ENCODE measurements at places on chromosomes 3 and 15.

- no peak for DNase-seq
Measured at GRCh38 chr3:134594331-134594741, 56.5 kb downstream of the KY start.

- DNase-seq: no peak
Measured at GRCh38 chr15:85331655-85332285, 48.6 kb upstream of the AKAP13 start.

DNA sequence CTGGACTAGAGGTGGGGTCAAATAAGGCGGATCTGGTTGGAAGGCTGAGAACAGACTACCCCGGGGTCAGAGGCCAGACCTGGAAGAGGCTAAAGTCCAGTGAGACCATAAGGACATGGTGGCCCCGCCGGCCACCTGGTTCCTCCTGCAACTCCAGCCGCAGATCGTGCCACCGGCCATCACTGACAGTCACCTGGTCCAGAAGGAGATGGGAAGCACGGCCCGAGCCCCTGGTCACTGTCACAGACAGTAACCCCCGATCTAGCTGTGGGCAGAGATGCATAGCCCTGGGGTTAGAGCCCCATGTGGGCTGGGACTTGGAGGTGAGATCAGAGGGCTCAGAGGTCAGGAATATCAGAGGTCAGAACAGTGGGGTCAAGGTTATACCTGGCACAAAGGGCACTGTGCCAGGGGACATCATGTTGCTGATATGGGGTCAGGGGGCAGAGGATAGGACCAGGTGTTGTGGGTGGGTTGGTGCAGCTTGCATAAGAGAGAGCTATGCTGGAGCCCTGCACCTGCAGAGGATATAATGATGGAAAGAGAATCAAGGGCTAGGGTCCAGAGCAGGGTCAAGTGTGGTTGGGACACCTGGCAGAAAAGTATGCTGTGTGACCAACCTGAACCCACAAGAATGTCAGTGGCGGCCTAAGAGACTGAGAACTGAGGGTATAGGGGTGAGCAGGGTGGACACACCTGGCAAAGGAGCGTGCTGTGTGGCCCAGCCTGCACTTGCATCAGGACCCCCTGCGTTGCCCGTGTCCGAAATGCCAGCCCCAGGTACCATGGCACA lies 9.6 kb downstream of the CELSR3 start:
- no peak for DNase-seq

- DNase-seq: no peak
Measured at GRCh38 chr3:152383136-152383606, 114.4 kb downstream of the MBNL1 start.

DNA sequence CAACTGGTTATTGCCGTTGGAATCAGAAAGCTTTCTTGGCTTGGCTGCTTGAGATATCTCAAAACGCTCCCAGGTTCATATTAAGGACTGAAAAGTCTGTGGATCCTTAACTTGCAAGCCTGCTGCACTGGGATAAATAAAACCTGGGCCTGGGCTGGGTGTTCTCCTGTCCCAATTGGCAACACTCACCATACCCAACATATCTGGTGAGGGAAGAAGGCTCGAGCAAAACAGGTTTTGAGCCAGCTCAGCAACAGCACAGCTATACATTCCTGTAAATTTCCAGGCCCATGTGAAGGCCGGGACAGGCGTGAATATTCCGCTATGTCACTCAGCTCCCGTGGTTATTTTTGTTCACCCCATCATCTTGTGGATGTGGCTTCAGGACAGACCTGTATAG lies 169.0 kb upstream of the BCL6 start:
- no peak for DNase-seq

GRCh38 chr3:50656417-50657195 lies 18.1 kb upstream of the DOCK3 start:
- no peak for DNase-seq

- DNase-seq: no peak
Measured at GRCh38 chr3:66021731-66022131, 17.0 kb downstream of the MAGI1 start.

GRCh38 chr3:143961342-143961741 lies 10.3 kb upstream of the DIPK2A start:
- no peak for DNase-seq

GRCh38 chr15:71201477-71201876 lies 86.2 kb downstream of the THSD4 start:
- no peak for DNase-seq

GRCh38 chr15:36645106-36645505 lies 65.7 kb downstream of the CDIN1 start:
- no peak for DNase-seq

- peak; percentile 3 for DNase-seq
Measured at GRCh38 chr3:62665627-62666437, 209.4 kb downstream of the CADPS start.

DNA sequence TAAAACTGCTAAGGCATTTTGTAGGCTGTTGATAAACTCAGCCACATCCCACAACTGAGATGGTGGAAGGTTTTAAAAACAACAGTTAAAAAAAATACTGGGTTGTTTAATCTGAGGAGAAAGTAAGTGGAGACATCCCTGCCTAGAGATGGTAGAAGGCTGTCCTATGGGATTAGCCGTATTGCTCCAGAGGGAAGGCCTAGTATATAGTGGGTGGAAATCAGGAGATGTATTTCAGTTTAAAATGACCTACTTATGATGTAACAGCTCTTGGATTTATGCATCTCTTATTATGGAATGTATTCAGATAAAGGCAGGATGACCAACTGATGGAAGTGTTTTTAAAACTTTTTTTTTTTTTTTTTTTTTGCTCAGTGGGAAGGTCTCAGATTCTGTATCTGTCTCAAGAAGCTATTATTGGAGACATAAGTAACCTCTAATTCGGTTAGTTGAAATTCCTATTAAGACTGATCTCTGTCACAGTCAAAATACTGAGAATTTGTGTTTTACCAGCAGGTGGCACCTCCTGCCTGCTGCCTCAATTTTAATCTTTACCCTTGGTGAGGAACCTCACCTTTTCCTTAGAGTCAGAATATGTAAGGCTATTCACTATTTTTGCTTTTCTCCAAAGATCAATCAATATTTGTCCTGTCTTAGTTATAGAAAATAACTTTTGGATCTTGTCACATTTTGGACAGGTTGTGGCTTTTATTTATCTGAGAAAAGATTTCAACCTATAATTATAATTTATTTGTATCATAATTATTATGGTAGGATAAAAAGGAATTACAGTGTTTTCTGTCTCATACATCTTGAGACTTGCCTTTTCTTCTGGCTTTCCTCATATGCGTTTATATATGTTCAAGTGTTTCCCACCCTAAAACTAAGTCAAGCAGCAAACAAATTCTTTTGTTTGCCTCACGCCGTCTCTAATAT lies 63.0 kb downstream of the VPS8 start:
- no peak for DNase-seq

DNA sequence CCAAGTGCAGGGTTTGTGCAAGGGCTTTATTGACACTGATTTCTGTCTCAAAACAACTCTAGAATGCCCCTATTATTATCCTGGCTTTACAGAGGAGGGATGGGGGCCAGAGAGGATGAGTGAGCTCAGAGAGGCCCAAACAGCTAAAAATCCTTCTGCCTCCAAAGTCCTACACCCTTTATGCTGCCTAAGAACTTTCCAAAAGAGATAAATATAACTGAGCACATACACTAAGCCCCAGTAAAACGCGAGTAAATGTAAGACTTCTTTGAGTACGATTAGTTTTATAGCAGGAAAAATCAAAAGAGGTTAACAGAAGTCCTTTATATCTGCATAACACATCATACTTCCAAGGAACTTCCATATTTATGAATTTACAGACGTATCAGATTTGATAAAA lies 149.1 kb downstream of the CTNNB1 start:
- DNase-seq: no peak

DNA sequence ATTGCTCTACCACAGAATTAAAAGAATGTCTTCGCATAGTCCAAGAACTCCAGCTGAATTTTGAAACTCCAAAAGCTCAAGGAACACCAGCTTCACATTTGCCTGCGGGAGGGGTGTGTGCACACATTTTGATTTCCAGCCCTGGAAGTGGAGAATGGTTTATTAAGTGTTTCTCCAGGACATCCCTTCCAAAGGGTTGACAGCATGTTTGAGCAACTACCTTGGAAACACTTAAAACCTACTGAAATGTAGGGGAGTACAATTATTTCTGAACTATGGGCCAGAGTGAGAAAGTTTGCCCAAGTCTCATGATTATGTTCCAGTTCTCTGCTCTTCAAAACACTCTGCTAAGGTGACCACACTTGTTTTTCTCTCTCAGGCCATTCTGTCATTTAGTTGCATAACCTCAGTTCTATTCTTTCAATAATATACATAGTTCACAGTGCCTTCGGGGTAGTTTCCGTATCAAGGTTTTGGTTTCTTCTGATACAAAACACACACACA lies 7.9 kb downstream of the ACP3 start:
- no peak for DNase-seq

- DNase-seq: no peak
Measured at GRCh38 chr15:73660455-73660854, 23.7 kb upstream of the CD276 start.

GRCh38 chr3:131540143-131540542 lies 37.4 kb upstream of the MRPL3 start:
- DNase-seq: no peak

DNA sequence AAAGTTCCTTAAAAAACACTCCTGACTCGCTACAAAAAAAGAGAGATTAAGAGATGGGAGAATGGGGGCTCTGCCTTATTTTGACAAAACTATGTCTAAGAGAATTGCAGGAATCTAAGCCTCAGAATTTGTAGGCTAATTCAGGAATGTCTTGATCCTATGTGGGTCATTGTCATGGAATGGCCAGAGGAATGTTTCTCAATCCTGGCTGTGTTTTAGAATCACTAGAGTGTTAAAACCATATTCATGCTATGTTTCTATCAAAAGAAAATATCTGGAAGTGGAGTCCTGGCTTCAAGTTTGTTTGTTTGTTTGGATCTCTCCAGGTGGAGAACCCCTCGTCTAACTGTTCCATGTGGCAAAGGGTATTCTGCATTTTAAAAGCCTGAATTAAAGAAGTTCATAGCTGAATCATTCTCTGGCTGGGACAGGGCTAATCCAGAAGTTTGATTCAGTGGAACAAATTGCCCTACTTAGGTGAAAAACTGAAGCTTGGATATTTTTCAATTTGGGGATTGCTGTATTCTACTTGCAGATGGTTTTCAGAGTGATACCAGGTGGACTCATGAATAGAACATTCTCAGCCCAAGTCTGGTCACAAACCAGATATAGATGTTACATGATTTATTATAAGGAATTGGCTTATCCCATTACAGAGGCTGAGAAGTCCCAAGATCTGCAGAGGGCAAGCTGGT lies 28.2 kb downstream of the GJD2 start:
- no peak for DNase-seq

GRCh38 chr3:52456800-52457183 lies 1.4 kb downstream of the NISCH start:
- no peak for DNase-seq

DNA sequence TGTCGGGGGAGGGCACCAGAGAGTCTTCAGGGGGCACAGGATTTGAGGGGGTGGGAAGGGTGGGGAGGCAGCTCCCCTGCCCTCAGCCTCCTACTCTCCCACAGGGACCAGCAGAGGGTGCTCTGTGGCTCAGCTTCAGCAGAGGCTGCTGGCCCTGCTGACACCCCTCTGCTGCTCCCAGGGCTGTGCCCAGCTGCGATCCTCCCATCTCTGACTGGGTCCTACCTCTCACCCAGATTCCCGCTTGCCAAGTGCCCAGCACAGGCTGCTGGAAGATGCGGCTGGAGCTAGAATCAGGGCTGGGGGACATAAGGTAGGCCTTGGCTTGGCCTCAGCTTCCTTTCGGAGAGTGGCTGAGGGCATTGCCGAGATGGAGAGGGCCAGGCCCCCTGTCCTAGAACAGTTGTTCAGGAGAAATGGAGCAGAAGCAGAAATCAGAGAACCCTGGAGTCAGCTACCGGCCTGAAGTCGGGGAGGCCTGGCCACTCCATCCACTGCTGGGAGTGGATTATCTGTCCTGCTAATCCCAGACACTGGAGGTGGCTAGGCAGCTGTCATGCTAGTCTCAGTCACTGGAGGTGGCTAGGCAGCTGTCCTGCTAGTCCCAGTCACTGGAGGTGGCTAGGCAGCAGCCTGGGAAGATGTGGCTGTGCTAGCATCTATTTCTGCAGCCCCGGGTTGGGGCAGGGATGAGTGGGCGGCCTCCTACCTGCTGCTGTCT lies 3.9 kb downstream of the GRM2 start:
- no peak for DNase-seq

GRCh38 chr3:189838291-189838690 lies 207.1 kb downstream of the TP63 start:
- DNase-seq: no peak

DNA sequence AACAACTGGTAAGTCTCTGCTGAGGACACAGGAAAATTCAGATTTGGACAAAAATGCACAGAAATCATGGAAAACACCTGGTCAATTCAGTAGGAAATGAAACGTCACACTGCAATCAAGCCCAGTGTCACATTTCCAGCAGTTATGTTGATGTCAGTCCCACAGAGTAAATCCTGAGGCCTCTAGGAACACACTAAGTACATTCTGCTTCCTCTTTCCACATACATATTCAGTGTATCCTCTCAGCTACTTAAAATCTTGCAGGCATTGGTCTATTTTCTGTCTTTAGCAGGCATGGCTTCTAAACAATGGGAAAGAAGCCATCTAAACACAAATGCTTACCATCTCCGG lies 207.8 kb downstream of the PLCL2 start:
- no peak for DNase-seq

DNA sequence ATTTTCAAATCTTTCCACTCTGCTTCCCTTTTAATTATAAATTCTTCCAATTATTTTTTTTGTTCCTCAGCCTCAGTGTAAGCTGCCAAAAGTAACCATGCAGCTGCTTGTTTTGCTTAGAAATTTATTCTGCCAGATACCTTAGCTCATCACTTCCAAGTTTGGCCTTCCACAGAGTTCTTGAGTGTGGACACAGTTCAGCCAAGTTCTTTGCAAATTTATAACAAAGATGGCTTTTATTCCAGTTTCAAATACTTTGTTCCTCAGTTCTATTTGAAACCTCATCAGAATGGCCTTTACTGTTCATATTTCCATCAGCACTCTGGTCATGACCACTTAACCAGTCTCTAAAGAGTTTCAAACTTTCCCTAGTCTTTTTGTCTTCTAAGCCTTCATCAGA lies 10.3 kb downstream of the RTP1 start:
- DNase-seq: no peak

GRCh38 chr3:52128118-52128683 lies 26.0 kb downstream of the POC1A start:
- DNase-seq: no peak

- DNase-seq: no peak
Measured at GRCh38 chr3:37627951-37628620, 233.6 kb upstream of the CTDSPL start.

DNA sequence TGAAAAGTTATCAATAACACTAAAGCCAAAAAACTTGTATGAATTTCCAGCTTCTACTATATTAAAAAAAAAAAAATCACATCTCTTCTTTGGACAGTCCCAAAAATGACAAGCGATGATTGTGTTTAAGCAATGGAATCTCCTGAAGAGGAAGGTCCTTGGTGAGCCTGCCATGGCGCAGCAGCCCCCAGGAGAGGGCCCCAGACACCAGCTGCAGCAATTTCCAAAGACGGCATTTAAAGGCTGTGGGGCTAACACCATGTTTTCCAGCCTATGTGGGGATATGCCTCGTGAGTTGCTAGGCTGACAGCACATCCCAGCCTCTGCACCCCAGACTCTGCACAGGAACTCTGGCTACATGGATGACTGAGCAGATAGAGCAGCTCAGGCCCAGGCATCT lies 14.7 kb downstream of the SKIC8 start:
- DNase-seq: no peak

All from CD4-positive, alpha-beta T cell treated with Interleukin-15 for 4 hours (primary cell).